Activated naive CD4-positive, alpha-beta T cell treated with anti-CD3 and anti-CD28 coated beads, Interleukin-2, amount 50 U/mL, for 16 hours (primary cell): ENCODE measurements at places on chromosomes 16 and 17.

DNA sequence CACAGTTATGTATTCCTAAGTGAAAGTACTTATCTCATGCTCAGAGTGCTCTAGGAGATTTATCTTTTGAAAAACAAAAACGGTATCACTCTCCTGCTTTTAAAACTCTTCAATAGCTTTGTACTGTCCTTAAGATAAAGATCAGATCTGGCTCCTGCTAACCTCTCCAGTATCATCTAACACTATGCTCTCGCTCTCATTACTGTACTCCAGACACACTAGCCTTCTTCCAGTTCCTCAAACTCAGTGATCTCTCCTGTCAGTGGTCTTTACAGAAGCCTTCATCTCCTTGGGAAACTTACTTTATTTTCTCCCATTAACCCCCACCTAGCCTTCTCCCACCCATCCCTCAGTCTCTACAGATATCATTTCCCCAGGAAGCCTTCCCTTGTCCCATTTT, 10.1 kb downstream of the ULK2 start:
- no peak for DNase-seq

DNA sequence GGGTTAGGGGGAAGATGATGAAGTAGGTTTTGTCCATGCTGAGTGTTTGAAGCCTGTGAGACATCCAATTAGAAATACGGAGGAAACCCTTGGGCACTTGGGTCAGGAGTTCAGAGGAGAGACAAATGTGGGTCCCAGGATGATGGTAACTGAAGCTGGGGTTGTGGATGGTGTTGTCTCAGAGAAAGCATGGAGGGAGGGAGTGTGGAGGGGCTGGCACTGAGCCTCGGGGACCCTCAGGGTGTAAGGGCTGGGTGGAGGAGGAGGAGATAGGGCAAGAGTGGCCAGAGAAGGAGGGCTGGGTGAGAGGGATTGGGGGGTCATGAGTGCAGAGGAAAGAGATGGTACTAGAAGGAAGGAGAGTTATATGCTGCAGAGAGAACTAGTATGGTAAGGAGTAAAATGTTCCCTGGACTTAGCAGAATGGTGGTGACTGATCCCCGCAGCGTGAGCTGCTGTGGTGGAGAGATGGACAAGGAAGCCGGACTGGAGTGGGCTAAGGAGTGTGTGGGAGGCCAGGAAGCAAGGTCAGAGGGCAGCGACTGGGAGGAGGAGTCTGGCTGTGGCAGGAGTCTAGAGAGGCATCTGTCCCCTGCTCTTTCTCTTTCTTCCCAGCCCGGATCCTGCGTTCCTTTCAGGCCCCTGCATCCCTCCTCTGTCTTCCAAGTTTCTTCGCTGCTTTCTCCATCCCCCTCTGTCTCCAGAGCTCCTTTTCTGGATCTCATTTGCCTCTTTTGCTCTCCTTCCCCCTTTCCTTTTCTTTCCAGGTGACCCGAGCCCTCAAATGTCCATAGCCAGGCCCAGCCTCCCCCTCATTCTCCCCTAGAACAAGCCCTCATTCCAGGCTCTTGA, 3.9 kb upstream of the COL1A1 start:
- DNase-seq: no peak

DNA sequence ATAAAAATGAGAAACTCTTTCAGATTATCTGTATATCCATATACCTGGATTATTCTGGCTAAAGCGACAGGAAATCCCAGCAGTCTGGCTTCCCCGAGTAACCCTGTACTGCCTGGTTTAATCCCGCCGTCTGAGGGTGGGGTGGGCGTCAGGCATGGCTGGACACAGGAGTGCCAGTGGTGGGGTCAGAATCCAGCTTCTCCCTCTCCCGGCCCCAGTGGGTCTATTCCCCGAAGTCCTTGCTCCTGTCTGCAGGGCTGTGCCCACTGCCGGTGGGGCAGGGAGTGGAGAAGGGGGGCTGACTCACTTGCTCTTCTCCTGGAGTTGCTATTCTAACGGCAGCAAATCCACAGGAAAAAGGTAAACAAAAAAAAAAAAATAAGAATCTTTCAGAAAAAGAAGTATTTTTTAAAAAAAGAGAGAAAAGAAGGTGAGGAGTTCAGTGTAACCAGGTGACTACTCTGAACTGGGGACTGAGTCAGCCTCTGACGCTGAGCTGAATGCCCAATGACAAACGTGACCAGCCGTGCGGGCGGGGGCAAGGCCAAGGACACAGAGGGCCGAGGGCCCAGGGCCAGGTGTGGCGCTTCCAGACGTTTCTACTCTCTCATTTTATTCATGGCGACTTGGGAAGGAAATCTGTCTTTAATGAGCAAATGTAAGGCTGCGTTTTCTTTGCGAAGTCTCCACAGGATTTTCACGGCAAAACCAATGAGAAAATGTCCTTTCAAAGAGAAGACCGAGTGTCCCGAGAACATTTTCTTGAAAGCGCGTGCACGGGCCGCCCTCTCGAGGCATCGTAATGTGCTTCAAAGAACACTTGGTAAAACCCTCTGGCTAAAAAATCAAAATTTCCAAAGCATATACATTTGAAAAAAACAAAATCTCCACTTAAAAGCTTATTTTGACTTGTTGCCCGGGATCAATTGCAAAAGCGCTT, 20.2 kb downstream of the FOXF1 start:
- peak; percentile 3 for DNase-seq

DNA sequence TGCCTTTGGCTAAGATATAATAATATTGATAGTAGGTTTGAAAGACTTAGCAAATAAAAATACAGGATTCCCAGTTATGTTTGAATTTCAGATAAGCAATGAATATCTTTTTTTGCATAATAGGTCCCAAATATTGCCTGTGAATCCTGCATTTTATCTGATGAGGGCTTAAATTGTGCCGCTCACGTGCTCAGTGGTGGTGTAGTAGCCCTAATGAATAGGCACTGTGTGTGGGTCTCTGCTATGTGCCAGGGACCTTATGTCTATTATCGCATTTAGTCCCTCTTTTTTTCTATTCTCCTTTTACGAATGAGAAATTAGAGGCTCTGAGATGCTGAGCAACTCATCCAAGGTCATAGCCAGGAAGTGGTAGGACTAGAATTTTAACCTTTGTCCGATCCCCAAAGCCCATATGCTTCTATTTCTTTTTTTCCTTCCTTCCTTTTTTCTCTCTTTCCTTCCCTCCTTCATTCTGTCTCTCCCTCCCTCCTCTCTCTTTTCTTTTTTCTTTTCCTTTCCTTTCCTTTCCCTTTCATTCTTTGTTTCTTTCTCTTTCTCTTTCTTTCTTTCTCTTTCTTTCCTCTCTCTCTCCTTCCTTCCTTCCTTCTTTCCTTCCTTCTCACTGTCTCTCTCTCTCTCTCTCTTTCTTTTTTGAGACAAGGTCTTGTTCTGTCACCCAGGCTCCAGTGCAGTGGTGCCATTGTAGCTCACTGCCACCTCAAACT, 47.2 kb downstream of the RGS9 start:
- DNase-seq: no peak

DNA sequence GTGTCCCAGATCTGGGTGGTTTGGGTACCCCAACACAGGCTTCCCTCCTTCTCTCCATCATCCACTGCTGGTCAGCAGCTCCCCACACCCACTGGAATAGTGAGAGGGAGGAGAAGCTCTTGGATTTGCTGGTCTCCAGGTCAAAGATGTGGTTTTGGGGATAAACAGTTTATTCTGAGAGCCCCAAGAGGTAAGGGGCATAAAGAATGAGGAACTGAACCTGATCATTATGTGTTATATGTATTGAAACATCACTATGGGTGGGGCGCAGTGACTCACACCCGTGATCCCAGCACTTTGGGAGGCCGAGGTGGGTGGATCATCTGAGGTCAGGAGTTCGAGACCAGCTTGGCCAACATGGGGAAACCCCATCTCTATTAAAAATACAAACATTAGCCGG, 3.9 kb downstream of the DPEP2 start:
- peak; percentile 35 for DNase-seq

DNA sequence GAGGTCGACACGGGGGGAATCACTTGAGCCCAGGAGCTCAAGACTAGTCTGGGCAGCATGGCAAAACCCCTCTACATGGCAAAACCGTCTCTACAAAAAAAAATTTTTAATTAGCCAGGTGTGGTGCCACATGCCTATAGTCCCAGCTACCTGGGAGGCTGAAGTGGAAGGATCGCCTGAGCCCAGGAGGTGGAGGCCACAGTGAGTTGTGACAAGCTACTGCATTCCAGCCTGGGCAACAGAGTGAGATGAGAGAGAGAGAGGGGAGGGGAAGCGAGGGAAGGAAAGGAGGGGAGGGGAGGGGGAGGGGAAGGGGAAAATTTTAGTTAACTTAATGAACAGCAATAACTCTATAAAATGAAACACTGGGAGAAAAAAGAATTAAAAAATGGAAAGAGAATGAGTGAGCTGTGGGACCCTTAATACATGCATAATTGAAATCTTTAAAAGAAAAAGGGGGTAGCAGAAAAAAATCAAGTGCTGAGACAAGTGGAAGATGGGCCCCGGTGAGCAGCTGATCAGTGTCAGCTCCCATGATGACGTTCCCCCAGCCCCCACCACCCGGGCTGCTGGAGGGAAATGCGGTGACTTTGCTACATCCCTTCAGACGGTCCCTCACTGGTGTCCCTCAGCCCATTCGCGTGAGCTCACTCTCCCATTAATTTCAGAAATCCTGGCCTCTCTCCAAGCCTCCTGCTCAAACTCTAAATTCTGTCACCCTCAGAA, 2.7 kb downstream of the ASGR2 start:
- no peak for DNase-seq

- no peak for DNase-seq
Measured at GRCh38 chr17:45743626-45744326, 40.3 kb upstream of the CRHR1 start.

- DNase-seq: no peak
Measured at GRCh38 chr16:72884037-72884436, 163.9 kb downstream of the ZFHX3 start.

- DNase-seq: no peak
Measured at GRCh38 chr17:76844846-76845245, 23.4 kb upstream of the MGAT5B start.

GRCh38 chr17:72142614-72143013, 21.8 kb downstream of the SOX9 start:
- DNase-seq: no peak

- DNase-seq: no peak
Measured at GRCh38 chr17:15213381-15214087, 51.6 kb downstream of the PMP22 start.

DNA sequence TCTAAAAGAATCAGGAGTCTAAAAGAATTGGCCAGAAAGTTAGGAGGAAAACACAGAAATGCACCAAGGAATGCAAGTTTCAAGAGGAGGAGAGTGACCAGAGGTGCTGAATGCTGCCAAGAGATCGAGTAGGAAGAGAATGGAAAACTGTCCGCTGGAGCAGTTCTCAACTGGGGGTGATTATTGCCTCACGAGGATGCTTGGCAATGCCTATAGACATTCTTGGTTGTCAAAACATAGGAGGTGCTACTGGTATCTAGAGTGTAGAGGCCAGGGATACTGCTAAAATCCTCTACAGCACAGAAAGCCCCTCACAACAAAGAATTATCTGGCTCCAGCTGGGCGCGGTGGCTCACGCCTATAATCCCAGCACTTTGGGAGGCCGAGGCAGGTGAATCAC, 82.1 kb upstream of the NOL11 start:
- DNase-seq: no peak

GRCh38 chr17:78419970-78420815, 41.7 kb downstream of the PGS1 start:
- DNase-seq: no peak

DNA sequence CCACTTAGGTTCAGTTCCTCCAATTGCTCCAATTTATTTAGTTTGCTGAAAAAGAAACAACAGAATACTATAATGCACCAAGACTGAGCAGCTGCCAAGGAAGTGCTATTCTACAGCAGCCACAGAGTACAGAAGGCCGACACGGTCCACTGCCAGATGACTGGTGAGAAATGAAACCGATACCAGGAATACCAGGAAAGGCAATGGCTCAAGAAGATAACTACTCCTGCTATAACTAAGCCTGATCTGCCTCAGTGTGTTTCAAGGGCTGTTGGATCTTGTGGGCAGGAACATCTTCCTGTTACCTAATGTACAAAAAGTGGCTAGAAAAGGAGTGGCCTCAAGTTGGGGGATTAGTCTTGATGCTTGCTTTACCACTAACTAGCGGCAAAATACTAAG, 32.8 kb downstream of the MARVELD3 start:
- DNase-seq: no peak

DNA sequence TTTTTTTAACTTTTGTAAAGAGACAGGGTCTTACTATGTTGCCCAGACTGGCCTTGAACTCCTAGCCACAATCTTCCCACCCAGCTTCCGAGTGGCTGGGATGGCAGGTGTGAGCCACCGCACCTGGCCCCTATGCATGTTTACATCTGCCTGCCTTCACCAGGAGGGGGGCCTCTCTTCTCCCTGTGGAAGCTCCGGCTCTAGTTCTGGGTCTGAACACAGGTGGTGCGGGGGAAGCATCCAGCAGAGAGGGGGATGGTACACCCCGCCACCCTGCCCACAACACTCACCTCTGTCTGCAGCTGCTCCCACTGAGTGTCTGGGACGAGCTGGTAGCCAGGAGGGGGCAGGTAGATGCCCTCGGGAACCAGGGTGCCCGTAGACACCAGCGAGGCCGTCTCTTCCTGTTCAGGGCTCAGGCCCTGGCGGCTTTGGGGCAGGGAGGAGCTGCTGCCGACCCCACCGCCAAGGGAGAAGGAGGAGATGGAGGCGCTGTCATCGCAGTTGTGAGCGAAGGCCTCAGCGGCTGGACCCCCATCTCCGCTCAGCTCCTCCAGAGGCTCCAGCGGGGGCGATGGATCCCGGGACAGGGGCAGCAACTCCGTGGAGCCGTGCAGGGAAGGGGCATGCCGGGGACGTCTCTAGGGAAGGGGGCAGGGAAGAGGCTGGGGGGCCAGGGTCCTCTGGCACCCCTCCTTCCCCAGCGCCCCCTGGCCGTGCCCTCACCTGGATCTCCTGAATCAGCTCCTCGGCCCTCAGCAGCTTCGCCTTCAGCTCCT, 10.9 kb downstream of the RABEP2 start:
- no peak for DNase-seq

DNA sequence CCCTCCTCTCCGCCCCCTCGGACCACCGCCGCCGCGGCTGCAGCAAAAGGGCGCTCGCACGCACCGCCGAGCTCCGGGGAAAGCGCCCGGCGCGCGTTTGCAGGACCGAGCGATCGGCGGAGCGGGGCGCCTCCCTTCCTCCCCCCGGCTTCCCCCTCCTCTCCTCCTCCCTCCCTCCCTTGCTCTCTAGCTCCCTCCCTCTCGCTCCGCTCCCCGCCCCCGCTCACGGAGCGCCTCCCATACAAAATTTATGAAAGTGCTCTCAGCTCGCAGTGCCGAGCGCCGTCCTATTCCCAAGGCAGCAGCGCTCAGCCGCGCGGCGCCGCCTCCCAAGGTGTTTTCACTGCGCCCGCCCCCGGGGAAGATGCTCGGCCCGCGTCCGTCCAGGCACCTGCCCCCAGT, at the start of gene RTN4RL1:
Gene RTN4RL1, minus strand, starts transcription at position 115 of the 402 bp plus-strand sequence. CDS start 469 bp downstream, outside the sequence.
- peak; percentile 75 for DNase-seq

- DNase-seq: no peak
Measured at GRCh38 chr17:1158879-1159278, 20.9 kb downstream of the ABR start.

DNA sequence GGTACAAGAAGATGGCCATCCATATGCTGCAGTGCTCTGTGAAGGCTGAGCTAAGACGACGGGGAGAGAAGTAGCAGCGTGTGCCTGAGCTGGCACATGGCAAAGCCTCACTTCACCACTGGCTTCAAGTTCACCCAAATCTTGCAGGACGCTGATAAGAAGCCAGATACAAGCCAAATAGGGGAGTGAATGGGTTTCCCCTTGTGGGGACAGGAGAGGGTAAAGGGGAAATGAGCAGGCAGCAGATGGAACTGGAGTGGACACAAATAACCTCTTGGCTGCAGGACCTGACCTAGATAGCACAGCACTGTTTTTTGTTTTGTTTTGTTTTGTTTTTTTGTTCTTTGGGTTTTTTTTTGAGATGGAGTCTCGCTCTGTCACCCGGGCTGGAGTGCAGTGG, 21.0 kb upstream of the PITPNA start:
- no peak for DNase-seq
